ENCODE measurements at places on chromosomes 3 and 15.

DNA sequence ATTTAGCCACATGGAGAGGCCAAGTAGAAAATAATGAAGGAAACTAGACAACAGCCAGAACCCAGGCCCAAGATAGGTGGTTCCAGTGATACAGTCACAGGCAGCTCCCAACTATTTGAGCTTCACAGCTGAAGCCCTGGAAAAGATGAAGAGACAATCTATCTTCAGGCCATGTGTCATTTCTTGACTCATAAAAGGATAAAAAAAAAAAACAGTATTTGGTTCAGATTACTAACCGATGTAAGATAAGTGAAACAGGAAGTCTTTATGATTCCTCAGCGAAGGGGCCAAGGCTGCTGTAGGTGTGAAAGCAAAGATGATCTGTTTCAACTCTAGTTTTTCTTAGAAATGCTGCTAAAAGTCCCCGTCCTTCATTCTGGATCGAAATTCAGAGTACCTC lies 394.6 kb downstream of the ZNF385D start:
- no peak for DNase-seq

GRCh38 chr3:53733446-53733845 lies 112.8 kb downstream of the CHDH start:
- no peak for DNase-seq

DNA sequence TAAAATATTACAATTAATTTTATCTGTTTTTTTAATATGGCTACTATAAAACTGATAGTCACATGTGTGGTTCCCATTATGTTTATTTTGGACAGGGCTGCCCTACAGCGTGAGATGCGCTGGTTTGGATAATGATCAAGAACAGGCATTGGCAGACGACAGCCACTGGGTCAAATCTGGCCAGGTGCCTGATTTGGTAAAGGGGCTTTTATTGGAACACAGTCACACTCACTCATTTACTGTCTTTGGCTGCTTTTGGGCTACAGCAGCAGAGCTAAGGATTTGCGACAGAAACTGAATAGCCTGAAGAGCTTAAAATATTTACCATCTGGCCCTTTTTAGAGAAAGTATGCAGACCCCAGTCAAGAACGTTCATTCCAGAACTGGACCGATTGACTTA lies 724.2 kb upstream of the CFAP20DC start:
- no peak for DNase-seq

GRCh38 chr15:55959744-55960447 lies 33.5 kb downstream of the NEDD4 start:
- DNase-seq = no peak

- DNase-seq = no peak
Measured at GRCh38 chr3:112587336-112587735, 25.5 kb downstream of the SLC35A5 start.

DNA sequence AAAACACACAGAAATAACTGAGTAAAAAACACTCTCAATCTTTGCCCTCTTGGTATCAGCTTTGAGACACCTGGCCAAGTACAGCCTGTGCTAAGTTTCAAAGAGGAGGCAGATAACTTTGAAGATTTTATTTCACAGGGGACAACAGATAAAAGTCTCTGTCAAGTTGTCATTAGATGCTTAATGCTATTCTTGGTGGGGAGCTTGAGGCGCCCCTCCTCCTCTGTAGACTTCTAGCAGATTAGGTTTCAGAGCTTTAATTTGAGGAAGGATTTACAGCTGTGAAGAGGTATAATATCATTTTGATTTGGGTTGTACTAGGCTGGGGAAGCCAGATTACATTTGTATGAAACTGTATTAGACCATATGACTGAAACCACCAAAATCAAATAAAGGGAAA lies 620.3 kb downstream of the FHIT start:
- no peak for DNase-seq

DNA sequence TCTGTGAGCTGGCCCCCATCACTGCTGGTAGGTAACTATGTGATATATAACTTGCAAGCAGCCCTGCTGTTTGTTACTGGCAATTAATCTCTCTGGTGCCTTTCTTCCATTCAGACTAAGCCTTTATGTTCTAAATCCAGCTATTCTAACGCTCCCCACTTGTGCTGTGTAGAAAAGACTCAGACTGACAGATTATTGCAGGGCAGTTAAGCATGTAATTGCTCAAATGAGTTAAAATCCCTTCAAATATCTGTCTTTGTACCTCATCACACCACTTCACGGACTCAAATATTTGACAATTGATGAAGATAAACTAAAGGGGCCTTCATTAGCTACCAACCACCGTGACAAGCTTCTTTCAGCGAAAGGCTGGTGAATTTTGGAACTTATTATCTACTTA lies 416.2 kb downstream of the NR2F2 start:
- DNase-seq = no peak

DNA sequence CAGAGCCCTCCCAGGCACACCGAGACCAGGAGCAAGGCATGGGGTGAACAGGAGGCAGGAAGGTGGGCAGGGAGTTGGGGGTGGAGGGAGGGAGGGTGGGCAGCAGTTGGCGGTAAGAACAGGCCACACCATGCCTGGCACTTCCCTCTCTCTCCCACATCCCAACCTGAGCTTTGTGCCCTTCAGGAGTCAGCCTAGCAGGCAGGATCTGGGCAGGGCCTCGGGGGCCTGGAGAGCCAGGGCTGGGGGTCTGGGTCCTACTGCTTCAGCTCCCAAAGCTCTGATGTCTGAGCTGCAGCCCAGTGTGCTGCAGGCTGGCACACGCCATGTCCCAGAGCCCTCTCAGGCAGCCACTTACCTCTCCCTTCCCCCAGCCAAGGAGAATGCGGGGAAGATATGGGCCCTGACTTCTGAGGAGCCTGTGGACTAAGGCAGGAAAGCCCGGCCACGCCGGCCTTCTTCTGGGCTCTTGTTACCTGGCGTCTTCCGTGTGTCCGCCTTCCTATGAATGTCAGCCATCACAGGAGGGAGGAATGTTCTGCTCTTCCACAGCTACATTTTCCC lies 2.9 kb upstream of the MYL3 start:
- DNase-seq = no peak

GRCh38 chr15:64058279-64058678 lies 12.0 kb upstream of the DAPK2 start:
- DNase-seq = no peak

- no peak for DNase-seq
Measured at GRCh38 chr3:133890037-133890436, 5.6 kb downstream of the RAB6B start.

- DNase-seq = no peak
Measured at GRCh38 chr3:30688776-30689641, 82.6 kb downstream of the TGFBR2 start.

GRCh38 chr15:39890621-39891020 lies 29.4 kb downstream of the GPR176 start:
- no peak for DNase-seq

- no peak for DNase-seq
Measured at GRCh38 chr3:8529738-8530525, 28.3 kb downstream of the LMCD1 start.

- no peak for DNase-seq
Measured at GRCh38 chr3:14374444-14374883, 27.9 kb upstream of the SLC6A6 start.

DNA sequence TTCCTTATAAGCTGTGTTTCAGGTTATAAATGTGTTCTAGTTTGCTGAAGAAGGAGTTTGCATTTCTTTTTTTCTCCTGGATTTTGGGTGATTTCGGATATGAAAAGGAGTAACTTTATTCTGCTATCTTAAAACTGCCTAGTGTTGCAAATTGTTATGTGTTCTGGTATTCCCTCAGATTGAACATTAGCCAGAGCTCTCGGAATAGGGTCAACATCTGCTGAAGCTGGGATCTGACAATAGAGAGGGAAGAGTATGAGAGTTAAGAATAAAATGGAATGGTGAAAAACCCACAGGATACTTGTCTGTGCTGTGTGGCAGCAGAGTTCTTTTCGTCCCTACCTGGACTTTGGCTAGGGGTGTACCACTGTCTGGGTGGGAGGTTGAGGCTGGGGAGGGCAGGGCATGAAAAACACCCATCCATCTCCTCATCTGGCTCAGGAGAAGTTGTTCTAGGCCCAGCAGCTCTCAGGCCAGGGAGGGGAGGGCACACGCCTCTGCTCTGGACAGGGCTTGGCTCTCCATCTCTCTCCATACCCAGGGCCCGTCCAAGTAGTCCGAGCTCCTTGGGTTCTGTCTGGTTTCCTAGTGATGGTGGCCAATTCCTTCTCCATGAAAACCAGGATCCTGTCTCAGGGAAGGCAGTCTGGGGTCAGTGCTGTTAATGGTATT lies 13.2 kb downstream of the SPSB4 start:
- no peak for DNase-seq

DNA sequence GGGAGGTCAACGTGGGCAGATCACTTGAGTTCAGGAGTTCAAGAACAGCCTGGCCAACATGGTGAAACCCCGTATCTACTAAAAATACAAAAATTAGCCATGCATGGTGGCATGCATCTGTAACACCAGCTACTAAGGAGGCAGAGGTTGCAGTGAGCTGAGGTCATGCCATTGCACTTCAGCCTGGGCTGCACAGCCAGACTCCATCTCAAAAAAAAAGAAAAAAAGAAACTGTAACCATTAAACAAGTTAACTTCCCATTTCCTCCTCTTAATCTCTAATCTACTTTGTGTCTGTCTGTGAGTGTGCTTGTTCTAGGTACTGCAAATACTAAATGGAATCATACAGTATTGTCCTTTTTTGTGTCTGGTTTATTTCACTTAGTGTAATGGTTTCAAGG lies 2.7 kb downstream of the RBM6 start:
- DNase-seq = no peak

- no peak for DNase-seq
Measured at GRCh38 chr15:40825661-40826422, 2.7 kb downstream of the PPP1R14D start.

All from NCI-H1694 treated with DMSO at 0.1 percent for 48 hours (cell line).